ENCODE measurements at places on chromosomes 4 and X.

DNA sequence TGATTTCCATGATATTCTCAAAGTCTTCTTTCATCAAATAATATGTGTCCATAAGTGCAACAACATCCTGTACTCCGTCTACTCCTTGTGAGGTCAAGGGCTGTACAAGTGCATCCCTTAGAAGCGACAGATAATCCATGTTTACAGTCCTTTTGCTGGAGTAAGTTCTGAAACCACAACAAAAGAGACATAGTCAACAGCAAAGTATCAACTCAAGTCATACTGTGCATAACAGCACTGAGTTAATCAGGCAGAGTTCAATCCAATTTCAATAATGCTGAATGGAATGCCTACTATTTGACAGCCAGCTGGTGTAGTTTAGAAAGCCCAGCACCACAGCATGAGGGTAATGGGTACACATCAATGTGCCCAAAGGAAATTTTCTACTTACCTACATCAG, 74.5 kb downstream of the RFC1 start:
- DNase-seq: no peak

- DNase-seq: no peak
These were observed 381 bp downstream of the TXK start for GRCh38 chr4:48133669-48134068.

DNA sequence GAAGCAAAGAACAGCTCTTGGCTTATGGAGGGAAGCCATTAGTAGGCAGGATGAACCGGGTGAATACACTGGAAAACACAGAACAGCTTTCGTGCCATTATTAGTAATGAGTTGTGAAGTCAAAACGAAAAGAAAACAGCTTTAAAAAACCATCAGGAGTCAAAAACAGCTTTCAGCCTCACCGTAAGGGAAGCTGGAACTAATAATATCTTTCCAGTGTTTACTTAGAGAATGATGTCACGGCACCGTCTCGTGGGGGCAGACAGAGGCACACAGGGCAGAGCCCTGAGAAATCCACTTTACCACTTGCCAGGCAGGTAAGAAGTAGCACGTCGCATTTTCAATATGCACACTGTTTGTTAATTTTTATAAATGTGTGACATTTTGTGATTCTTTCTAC, 37.9 kb upstream of the HMX1 start:
- DNase-seq: no peak

GRCh38 chr4:67120369-67120768, 424.9 kb downstream of the CENPC start:
- no peak for DNase-seq

GRCh38 chr4:54999003-54999402, 126.4 kb downstream of the KDR start:
- no peak for DNase-seq

DNA sequence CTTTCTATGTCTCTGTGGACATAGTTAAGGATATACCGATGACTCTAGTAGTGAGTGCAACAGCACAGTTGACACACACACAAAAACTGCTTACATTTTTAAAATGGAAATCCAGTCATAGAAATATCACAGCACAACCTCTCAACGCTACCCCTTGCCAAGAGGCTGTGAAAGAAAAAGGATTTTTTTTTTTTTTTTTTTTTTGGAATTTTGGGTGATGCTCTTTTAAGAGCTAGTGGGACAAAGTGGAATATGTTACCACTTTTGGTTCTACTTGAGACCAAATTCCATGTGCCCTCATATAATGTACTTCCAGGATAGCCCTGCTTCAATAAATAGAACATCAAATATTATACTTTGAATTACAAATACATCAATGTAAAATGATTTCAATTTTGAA, 381.1 kb upstream of the MAGEB2 start:
- DNase-seq: no peak

- no peak for DNase-seq
These were observed 1.2 kb upstream of the UBA6 start for GRCh38 chr4:67702166-67702565.

- no peak for DNase-seq
These were observed 16.6 kb downstream of the DKC1 start for GRCh38 chrX:154779261-154779660.
